Psoas muscle (tissue), 8 donors: ENCODE measurements at places on chromosomes 3 and 15. TPM values are rescaled to one million over a fixed set of nuclear protein-coding genes. Genes with fewer than 3 reads are reported as not detected.

SLC6A11 gene
- not detected for total RNA-seq

DNA sequence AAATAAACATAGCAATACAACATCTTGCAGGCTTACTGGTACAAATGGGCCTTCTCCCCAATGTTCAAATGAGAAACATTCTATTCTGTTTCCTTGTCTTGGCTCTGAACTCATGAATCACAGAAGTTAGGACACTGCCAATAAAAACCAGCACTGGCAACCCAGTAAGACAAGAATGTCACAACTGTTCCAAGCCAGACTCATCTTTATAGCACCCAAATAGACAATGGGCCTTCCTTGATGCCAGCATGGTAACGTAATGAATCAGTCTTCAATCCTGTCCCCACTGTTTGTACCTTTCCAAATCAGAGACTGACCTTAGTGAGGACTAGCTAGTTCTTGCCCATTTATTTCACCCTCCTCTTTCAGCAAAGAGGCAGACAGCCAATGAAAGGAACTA is 14.1 kb upstream of the RPS17 start:
- DNase-seq, result no peak

- DNase-seq, result peak; percentile 85
These were observed 27.0 kb downstream of the HMCES start for GRCh38 chr3:129305592-129306091.

MEGF11 gene
- not detected for total RNA-seq

DNA sequence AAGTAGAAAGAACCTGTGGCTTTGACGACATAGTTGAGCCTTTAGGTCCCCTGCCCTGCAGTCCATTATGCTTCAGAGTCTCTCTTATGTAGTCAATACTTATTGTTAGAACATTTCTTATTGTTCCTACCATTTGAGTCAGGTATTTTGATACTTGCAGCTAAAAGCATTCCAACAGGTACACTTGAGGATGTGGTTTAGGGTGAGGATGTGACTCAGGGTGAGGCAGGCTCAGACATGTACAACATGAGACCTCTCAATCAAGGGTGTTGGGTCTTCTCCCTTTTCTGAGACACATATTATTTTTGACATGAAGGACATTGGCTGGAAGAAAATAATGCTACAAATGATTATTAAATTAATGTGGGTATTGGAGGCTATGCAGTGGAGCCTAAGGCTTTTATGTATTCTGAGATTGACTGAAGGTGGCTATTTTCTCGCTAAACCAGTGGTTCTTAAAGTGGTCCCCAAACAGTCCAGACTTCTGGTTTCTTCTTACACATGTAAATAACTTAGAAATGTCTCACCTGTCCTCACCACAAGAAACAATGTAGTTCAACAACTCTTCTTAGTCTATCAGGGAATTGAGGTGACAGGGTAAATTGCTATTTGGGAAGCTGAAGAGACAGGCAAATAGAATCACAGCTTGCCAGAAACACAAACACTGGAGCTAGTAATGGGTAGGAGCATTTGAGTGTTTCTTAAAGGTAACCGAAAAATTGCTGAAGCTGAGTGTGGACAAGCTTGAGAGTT is 135.5 kb upstream of the ZPLD1 start:
- DNase-seq, result no peak

DNA sequence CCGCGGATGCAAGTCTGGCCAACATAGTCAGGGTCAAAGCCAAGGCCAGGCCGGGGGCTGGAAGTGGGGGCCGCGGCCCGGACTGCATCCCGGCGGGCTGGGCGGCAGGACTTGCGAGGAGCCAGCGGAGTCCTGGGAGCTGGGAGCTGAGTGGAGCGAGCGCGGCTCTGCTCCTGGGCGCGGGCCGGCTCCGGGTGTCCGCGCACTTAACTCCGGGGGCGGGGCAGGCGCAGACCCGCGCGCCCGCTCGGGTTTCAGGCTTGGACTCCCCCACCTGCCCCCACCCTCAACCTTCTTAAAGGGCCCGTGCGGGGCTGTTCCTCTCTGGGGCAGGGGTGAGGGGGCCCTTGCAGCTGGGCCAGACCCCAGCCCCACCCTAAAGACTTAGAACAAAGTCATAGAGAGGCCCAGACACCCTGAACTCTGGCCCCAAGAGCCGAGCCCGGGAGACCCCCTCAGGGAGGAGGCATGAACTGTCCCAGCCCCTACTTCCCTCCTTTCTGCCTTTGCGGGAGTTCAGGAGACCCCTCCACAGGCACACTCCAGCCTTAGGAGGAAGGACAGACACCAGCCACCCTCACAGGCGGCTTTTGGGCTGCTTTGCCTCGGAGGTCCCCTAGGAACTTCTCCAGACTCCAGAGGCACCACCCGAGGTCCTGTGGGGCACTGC is at the start of gene CSPG4:
Gene CSPG4 (minus strand): TSS at position 181 of the 670 bp plus-strand sequence. CDS start 93 bp downstream, at position 88.
- peak; percentile 85 for DNase-seq

RTP1 gene
- total RNA-seq, result not detected

DNA sequence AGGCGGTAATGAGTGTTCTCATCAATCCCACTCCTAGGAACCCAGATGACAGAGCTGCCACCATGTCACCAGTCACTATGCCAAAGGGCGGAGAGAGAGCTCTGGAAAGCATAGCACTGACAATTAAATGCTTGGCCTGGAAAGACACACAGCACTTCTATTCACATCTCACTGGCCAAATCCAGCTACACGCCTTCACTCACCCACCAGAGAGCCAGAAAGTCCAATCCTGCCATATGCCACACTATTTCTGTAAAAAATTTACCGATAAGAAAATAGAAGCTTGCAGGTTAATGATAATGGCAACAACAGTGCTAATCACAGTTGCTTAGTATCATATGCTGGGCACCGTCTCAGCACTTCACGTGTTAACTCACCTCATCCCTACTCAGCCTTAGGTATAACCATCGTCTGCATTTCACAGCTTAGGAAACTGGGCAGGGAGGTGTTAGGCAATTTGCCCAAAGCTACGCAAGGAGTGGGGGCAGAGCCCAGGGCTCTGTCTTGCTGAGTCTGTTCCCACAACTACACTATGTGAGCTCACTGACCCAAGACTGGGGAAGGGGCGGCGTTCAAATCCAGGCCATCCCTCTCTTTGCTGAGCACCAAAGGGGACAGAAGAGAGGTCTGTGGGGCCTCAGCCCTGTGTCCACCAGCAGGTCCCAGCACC is 16.5 kb downstream of the KLHL25 start:
- no peak for DNase-seq

DNA sequence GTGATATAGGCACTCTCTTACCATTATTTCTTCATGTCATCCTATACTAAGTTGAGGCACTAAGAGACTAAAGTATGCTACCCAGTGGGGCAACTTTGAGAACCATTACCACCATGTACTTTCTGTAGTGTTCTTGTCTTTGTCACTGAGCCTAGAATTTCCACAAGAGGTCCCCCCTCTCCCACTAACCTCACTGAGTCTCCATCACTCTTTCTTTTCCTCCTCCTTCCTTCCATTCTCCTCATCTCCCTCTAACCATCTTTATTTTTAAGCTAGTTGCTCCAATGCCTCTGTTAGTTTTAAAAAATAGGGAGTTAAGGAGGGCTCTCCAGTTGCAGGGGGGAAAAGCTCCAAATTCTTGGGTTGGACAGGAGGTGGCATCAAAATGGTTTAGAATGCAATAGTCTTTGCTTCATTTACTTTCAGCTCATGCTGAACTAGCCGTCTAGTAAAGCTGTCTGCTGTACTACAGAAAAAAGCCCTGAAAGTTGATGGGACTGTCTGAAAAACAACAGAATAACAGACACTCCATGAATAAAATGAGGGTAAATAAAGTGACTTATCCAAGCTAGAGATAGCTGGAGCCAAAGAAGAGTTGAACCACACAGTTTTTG is 85.1 kb upstream of the MYRIP start:
- DNase-seq, result no peak

VGLL3 gene
- 15.1 TPM for total RNA-seq

GRCh38 chr3:85498177-85498576 is 539.4 kb downstream of the CADM2 start:
- DNase-seq, result no peak

FETUB gene
- total RNA-seq, result not detected

CLASP2 gene
- total RNA-seq, result 66.5 TPM

DNA sequence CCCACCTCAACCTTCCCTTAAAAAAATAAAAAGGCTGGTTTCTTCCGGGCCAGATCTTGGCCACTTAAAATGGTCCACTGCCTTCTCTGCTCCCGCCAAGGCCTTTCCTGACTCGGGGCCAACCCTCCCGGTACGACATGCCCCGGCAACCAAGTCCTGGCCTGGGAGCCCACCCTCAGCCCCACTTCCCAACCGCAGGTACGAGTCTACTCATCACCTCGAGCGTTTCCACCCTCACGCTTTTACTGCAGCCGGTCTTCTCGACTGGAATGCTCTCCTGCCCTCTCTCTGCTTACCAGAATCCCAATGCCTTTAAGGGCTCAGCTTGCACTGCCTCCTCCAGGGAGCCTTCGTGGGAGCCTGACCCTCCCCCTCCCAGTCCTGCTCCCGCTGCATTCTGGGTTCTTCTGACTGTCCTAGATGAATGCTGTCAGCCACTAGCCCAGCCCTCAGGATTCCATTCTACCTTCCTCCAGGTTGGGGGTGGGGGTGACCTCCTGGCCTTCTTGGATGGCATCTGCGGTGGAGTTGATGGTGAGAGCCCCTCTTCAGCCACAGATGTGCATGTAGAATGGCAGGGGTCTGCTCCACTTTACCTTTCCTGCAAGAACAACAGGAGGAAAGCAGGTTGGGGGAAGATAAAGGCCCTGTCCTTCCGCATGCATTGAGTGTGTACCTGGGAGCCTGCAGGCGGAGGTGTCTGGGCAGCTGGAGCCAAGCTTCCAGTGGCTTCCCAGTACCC is 1.1 kb upstream of the CSRNP1 start:
- DNase-seq, result peak; percentile 69

- no peak for DNase-seq
These were observed 8.5 kb upstream of the ARL14 start for GRCh38 chr3:160668454-160668853.

RPL4 gene
- 1,435 TPM for total RNA-seq

DNA sequence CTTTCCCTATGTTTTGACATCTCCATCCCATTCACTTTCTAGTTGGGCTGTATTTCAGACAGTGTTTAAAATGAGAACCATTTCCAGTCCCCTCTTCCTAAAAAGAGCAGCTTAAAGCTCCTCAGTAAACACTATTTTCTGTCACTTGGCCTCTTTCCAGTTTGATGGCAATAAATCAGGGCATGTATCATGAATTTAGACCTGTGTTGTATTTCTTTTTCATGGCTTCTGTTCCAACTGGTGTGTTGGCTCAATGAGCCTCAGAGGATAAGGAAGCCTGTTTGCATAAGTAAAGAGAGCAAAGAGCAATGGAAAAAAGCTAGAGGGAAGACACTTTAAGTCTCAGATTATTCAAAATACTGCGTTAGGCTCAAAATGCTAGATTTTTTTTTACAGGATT is 7.2 kb downstream of the CCDC80 start:
- DNase-seq, result no peak

GLDN gene
- 0.07 TPM for total RNA-seq

GRCh38 chr3:127406309-127407025 is 118.6 kb upstream of the PRR20G start:
- no peak for DNase-seq

REC114 gene
- total RNA-seq, result not detected

DNA sequence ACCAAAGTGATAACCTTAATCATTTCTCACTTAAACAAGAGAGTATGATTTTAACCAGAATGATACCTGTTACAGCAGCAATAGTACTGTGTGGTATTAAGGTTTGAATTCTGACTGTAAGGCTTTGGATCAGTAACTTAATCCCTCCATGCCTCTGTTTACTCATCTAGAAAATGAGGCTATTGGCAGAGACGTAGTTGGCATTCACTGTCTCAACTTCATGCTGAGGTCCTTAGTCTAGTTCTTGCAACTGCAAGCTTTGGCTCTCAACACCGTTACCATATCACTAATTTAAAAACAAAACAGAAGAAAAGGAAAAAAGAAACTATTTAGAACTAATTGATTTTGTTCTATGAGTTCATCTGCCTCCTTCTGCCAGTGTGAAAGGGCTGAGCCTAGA is 875.4 kb downstream of the MCTP2 start:
- DNase-seq, result no peak

GRCh38 chr3:39468108-39468436 is 592 bp downstream of the MOBP start:
- DNase-seq, result no peak

GRCh38 chr3:13178107-13178506 is 104.9 kb upstream of the IQSEC1 start:
- DNase-seq, result no peak

GRCh38 chr15:98835876-98836275 is 171.7 kb downstream of the PGPEP1L start:
- DNase-seq, result no peak

GRCh38 chr3:101228441-101228840 is 91.9 kb downstream of the IMPG2 start:
- no peak for DNase-seq

DNA sequence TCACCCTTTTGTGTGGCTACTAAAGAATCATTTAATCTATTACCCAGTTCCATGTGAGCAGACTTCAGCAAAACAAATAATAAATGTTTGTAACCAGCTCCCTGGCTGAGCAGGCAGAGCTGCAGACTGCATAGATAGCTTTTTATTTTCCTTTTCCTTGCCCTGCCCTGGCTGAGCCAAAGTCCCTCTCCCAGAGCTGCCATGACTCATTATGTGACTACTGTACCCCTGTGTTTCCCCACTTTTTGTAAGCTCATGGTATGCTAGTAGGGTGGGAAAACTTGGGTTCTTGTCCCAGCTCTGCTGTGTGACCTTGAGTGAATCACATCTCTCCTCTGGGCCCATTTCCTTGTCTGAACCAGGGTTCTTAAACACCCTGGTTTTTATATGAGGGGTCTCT is 127.5 kb downstream of the CLSTN2 start:
- DNase-seq, result no peak

GRCh38 chr15:48602358-48603122 is 43.0 kb downstream of the FBN1 start:
- no peak for DNase-seq

DNA sequence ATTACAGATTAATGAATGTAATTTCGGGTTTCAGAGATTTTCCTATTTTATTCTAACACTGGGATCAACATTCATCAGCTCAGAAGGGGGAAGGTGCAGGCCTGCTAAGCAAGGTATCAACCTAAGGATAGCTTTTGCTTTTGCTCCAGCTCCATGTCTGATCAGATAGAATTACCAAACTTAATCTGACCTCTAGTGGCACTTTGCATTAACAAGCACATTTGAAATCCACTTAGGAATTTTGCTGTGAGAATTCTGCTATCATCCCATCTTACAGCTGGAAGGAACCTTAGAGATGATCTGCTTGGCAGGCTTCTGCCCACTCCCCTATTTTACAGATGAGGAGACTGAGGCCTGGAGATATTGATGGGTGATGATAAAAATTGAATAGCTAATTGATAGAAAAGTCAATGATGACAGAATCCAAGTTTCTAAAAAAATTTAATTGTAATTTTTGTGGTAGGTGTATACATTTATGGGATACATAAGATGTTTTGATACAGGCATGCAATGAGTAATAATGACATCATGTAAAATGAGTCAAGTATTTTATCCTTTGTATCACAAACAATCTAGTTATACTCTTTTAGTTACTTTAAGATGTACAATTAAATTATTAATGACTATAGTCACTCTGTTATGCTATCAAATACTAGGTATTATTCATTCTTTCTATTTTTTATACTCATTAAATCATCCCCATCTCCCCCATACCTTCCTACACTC is 209.2 kb upstream of the ZPLD1 start:
- no peak for DNase-seq

GRCh38 chr15:85312486-85312885 is 67.9 kb upstream of the AKAP13 start:
- no peak for DNase-seq
